Stomach (tissue), 19 donors: ENCODE measurements at places on chromosomes 6 and 20. TPM values are rescaled to one million over a fixed set of nuclear protein-coding genes. Genes with fewer than 3 reads are reported as not detected.

OR2B6 gene
- not detected for polyA plus RNA-seq

CTCFL gene
- not detected for polyA plus RNA-seq

DNA sequence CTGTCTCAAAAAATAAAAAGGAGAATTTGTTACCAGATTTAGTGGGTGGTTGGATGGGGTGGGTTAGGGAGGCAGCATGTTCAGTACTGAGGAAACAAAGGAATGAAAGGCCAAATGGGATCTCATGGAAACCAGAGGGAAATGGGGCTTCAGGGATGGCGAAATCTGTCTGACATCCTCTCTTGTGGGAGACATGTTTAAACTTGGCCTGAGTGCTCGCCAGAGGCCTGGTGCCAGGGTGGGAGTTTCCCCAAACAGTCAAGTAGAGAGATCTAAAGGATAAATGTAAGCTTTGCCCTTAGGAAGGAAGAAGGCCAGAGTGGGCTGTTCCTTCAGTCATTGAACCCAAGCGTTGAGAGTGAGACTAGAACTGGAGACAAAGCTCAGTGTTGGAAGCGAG is 61.9 kb upstream of the AKIRIN2 start:
- no peak for DNase-seq

DNA sequence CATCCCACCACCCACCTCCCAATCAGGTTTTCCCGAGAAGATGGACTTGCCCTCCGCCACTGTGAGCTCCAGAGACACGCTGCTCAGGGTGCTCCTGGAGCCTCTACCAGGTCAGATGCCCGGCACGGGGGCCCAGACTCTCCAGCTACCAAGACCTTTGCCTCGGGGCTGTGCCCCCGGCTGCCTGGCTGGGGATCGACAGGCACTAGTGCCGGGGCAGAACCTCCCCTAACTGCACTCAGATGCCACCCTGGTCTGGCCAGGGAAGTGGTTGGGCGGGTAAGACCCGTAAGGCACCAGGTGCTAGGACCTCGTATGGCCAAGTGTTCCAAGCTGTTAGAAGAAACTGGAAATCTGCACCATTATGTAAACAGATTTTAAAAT is 100.7 kb downstream of the ASXL1 start:
- DNase-seq: no peak

- DNase-seq: no peak
Observed at GRCh38 chr20:33165416-33166055, 2.4 kb upstream of the BPIFA2 start.

- DNase-seq: no peak
Observed at GRCh38 chr20:48740712-48741111, 87.1 kb downstream of the PREX1 start.

- peak; percentile 68 for DNase-seq
Observed at GRCh38 chr20:63873477-63873971, 8.5 kb downstream of the TPD52L2 start.

DNA sequence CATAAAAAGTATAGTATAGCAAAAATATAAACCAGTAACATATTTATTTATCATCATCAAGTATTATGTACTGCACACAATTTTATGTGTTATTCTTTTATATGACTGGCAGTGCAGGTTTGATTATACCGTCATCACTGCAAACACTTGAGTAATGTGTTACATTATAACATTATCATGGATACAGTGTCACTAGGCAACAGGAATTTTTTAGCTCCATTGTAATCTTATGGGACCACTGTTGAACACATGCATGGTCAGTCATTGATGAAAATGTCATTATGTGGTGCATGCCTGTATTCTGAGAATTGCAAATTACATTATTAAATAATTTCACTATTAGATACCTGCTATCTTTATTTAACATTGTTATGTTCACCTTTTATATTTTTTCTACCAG is 29.1 kb upstream of the OR2J2 start:
- DNase-seq: no peak

- DNase-seq: no peak
Observed at GRCh38 chr6:105051941-105052471, 95.1 kb downstream of the LIN28B start.
